ENCODE measurements at places on chromosomes 5 and 9. TPM values are rescaled to one million over a fixed set of nuclear protein-coding genes. Genes with fewer than 3 reads are reported as not detected.
A peak's percentile ranks its signal among the peaks of the same experiment; 100 is the strongest.

The C6 gene
- polyA plus RNA-seq = 2.1 TPM

The MEIKIN gene
- not detected for polyA plus RNA-seq

The TRMO gene
- 21.7 TPM for polyA plus RNA-seq

The IQGAP2 gene
- 60.8 TPM for polyA plus RNA-seq

The KCNT1 gene
- polyA plus RNA-seq = 0.09 TPM

The CBY3 gene
- 1.0 TPM for polyA plus RNA-seq

The OCLN gene
- polyA plus RNA-seq = 46.1 TPM

- DNase-seq = no peak
Measured at GRCh38 chr5:11815916-11816315, 88.3 kb downstream of the CTNND2 start.

GRCh38 chr5:145429170-145429569, 406.0 kb downstream of the PRELID2 start:
- DNase-seq = no peak

GRCh38 chr9:124273427-124274160, 15.8 kb downstream of the NEK6 start:
- no peak for DNase-seq

DNA sequence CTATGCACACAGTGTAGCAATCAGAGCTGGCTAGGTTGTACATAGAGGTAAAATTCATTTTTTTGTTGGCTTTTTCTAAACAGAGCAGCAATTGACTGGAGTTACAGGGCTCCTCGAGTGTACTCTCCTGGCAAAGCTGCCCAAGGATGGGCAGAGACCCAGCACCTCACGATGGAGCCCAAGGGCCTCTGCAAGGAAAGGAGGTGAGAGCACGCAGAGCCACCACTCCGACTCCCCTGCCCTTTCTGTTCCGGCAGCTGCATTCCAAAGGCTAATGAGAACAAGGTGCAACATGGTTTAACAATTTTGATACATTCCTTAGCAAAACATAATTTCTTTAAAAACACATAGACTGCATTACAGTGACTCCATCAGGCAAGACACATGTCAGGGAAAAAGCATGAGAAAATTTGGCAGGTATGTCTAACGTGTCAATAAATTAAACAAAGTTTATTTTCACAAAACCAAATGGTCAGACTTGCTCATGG, 47.5 kb downstream of the SAXO1 start:
- no peak for DNase-seq

- no peak for DNase-seq
Measured at GRCh38 chr5:109682383-109682782, 7.3 kb upstream of the MAN2A1 start.

DNA sequence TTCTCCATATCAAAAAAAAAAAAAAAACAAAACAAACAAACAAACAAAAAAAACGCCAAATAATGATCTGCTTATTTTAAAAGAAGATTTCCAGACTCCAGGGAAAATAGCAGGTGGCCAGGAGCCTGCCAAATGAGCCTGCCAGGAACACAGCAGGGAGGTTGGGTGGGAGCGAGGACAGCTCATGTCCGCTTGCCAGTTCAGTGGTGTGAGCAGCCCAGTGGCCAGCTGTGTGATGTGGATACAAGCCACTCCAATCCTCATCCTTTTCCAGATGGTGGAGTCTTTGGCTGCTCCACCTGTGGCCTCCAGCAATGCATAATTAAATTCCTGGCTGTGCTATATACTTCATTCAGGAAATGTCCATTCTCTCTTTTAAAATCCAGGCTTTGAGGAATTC, 1025.1 kb upstream of the C9orf72 start:
- DNase-seq = no peak

DNA sequence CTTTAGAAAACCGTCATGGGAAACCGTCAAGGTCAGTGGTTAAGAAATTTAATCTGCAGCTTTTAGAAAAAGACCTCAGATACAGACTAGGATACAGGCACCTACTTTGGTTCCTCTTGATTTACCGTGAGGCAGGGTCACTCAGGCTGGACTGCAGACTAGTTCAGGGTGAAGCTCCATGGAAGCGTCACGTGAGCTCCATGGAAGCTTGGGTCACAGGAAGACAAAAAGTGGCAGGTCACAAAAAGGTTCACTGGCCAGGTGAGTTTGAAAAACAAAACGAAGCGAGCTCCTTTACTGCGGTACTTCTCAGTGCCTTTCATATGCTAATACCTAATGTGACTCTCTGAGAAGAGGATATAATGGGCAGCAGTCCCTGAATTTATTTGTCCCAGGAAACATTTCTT, 43.0 kb downstream of the PRRC2B start:
- DNase-seq = peak; percentile 44

GRCh38 chr5:137207023-137207760, 291.9 kb downstream of the SPOCK1 start:
- DNase-seq = no peak

DNA sequence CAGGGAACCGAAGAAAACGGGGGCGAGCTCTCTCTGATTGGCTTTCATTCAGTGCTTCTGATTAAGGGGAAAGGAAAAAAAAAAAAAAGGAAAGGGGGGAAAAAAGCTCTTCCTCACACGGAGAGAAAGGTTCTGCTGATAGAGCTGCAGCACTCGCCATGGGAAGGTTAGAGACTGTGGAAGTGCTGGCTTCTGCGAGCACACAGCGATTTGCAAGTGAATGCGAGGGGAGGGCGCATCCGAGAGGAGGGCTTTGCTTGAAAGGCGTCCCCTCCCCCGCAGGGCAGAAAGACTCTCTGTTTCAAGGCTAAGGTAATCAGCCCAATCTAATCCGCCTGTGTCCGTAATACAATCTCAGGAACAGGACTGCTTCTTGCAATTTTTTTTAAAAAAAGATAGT, at the start of gene CDH10:
Gene CDH10, minus strand, starts transcription at position 218 of the 400 bp plus-strand sequence. CDS start 51,488 bp downstream, outside the sequence.
- peak; percentile 84 for DNase-seq

GRCh38 chr5:142839711-142840346, 69.7 kb downstream of the ARHGAP26 start:
- no peak for DNase-seq

DNA sequence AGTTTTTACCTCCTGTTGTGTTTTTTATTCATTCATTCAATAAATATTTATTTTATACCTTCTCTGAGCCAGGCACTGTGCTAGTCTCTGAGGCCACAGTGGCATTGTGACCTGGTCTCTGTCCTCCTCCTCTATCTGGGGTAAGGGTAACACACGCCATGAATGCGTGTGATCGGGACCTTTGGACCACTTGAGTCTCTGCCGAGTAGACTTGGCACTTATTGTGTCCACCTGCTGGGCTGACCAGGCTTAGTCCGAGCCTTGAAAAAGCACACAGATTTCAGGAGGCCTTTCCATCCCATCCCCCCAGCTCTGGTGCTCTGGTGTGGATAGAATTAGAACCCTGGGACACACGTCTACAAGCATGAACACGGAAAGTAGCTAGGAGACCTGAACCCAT, 58.7 kb downstream of the ERGIC1 start:
- no peak for DNase-seq

DNA sequence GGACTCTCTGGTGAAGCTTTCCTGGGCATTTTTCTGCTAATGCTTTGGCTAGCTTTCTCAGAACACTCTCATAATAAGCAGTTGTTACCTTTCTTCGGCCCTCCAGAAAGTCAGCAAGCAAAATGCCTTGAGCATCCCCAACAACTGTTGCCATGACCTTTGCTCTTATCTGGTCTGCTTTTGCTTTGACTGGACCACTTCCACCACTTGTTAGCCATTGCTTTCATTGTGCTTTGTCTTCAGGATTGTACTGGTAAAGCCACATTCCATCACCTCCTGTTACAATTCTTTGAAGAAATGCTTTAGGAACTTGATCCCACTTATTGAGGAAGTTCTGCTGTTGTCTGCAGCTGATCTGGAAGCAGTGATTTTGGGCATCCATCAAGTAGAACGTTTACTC, 35.7 kb downstream of the RAD50 start:
- no peak for DNase-seq

GRCh38 chr9:1253064-1253979, 203.2 kb downstream of the DMRT2 start:
- no peak for DNase-seq

DNA sequence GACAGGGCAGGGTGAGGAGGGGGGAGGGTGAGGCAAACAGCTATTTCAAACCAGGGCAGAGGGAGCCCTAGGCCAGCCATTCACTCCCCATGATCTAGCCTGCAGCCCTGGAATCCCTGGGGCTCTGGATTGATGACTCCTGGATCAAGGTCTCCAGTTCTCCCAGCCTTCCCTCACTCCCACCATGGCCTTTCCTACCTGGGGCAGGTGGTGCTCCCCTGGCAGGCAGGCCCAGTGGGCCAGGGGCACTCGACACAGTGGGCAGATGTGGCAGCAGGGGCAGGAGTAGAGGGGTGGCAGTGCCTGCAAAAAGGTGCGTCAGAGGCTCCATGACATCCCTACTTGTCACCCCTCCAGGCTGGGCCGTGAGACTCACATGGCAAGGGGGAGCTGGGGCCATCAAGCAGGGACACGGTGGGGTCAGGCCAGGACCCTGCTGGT, 6.0 kb downstream of the KIF12 start:
- DNase-seq = no peak

GRCh38 chr9:114662081-114662989, 4.7 kb upstream of the TEX53 start:
- DNase-seq = no peak

DNA sequence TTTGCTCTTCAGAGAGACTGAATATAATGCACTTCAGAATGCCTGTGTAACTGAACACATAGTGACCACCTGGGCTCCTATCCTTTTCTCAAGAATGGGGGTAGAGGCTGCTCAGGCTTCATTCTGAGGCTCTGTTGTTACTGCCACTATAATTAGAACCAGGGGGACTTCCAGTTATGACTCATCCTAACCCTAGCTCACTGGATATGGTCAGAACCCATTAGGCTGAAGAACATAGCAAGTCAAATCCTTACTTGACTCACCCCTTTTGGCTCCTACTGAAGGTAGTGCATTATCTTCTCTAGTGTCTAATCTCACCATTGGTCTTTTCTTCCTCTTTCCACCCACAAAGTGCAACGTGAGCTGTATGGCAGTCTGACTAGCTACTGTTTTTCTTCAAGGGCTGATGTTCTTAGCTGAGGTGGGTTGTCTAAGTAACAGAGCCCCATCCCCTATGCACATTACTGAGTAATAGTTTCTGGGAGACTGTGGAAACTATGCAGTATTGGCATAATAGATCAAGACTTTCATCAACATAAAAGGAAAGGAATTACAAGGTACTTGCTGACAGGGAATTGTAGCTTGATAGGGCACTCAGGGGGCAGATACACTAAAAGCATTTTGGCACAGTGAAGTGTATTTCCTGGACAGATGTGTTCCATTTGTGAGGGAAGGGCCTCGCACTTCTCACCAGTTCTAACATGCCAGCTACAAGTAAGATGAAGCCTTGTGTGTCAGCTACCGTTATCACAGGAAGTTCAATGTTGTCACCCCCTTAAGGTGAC, 431.0 kb upstream of the MEF2C start:
- DNase-seq = no peak

- no peak for DNase-seq
Measured at GRCh38 chr9:7489036-7489435, 310.5 kb downstream of the DMAC1 start.

DNA sequence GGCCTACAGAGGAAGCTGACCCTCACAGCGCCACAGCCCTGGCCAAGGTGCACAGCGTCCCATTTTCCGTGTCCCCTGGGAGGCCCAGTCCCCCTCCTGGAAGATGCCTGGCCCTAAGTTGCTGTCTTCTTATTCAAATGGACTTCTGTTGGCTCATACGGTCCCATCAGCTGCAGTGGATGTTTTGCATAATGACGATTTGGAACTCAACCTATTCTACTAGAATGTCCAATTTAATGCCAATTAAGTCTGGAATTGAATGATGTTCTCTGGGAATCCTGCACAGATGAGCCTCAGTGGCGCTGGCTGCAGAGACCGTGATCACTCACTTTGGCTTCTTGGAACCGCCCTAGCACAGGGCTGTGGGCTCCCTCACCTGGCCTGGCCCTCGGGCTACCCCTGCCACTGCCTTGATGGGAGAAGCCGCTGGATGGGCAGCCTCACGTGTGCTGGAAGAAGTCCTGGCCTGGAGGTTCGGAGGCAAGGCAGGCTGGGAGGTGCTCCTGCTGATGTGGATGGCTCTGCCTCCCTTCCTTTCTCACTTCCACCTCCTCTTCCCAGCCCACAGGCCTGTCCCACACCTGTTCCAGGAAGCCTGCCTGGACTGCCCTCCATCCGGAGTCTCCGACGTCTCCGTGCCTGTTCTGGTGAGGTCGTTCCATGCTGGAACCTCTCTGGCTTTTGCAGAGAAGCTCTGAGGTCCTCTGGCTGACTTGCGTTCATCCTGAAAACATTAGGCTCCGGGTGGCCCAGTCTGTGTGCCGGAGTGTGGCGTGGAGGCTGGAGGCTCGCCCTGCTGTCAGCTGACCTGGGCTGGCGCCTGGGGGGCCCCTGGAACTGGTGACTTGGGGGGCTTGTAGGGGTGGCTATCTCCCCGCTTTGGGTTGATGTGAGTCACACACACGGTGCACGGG, 147.1 kb downstream of the RXRA start:
- DNase-seq = no peak

DNA sequence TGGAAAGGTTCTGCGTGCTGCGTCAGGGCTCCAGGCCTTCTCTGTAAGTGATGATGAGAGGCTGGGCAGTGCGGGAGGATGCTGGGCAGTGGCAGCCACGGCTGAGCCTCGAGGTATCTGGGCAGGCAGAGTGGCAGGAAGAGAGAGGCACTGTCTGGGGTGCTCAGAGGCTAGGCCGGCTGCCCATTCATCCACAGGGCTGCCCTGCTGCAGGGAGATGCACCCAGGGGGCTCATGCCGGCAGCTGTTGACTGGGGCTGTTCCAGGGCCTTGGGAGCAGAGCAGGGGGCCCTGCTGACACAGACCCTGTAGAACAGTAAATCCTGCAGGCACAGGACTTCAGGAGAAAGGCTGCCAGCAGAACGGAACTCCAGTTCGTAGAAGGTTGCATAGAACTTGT, 88.8 kb downstream of the BOD1 start:
- no peak for DNase-seq

- DNase-seq = no peak
Measured at GRCh38 chr5:91059409-91059808, 323.7 kb downstream of the ARRDC3 start.

DNA sequence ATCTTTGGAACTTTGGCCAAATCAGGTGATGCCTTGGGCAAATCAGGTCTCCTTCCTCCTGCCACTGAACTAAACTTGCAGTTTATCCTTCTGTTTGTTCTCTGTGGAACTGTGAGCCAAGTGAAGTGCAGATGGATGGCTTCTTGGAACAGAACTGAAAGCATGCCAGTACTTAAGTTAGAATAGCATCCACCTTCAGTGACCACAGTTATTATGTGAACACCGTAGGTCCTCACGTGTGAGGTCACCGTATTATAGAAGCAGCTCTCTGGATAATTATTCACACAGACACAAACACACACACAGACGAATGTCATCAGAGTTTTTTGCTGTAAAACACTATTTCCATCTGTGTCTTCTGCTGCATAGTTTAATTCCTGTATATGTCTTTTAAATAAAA, 162.6 kb downstream of the EFNA5 start:
- DNase-seq = no peak

- no peak for DNase-seq
Measured at GRCh38 chr5:147387109-147387508, 122.8 kb downstream of the DPYSL3 start.

- no peak for DNase-seq
Measured at GRCh38 chr5:98977723-98978122, 48.9 kb upstream of the CHD1 start.

GRCh38 chr5:135850231-135850630, 15.8 kb downstream of the SLC25A48 start:
- no peak for DNase-seq

- no peak for DNase-seq
Measured at GRCh38 chr5:59620535-59621212, 272.9 kb downstream of the PDE4D start.

- no peak for DNase-seq
Measured at GRCh38 chr5:172757394-172758010, 13.5 kb downstream of the DUSP1 start.
